ENCODE measurements at places on chromosomes 5 and 9. TPM values are rescaled to one million over a fixed set of nuclear protein-coding genes. Genes with fewer than 3 reads are reported as not detected.

- peak overlapping the region; percentile 54 for H3K27ac ChIP-seq
- H3K36me3 ChIP-seq = no peaks in the 10 kb centered on the region
- H3K27me3 ChIP-seq = no peaks in the 10 kb centered on the region
- H3K4me3 ChIP-seq = no peak overlapping the region
Measured at GRCh38 chr9:82129708-82130107, 141.1 kb downstream of the SPATA31D1 start.

DNA sequence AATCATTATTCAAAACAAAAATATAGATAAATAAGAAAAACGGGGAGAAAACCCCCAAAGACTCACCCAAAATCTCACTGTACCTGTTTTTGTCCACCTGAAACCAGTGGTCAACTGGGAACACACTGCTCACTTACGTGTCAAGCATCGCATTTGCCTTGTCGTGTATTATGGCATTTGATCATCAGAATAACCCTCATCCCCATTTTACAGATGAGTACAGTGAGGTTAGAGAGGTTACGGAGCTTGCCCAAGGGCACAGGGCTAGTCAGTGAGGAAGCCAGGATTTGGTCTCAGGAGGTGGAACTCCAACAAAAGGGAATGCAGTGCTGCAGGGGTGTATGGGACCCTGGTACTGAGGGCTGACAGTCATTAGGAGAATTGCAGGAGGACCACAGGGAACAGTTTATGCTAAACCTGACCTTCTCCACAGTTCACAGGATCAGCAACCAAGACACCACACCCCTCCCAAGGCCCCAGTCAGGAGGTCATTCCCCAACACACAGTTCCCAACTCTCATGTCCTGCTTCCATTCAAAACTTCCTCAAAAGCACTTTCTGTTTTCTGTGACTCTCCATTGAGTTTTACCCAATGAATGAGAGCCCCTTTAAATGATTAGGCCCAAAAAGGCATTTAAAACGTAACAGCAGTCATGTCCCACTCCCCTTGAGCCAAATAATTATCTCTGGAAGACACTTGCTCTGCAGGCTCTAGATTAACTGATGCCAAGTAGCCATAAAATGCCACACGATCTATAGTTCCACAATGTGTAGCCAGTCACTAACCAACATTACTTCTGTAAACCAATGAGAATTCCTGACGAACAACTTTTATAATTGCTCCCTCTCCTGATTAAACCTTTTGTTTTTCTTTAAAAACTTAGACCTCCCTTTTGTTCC, 50.8 kb downstream of the CTSL start:
- no peak overlapping the region for H3K4me3 ChIP-seq
- no peak for DNase-seq
- H3K27me3 ChIP-seq = peaks cover 11% of the 10 kb centered on the region
- H3K4me1 ChIP-seq = no peaks in the 10 kb centered on the region
- no peak overlapping the region for H3K27ac ChIP-seq

- H3K27ac ChIP-seq = no peak overlapping the region
- H3K4me1 ChIP-seq = peaks cover 34% of the 10 kb centered on the region
- no peaks in the 10 kb centered on the region for H3K36me3 ChIP-seq
- H3K4me3 ChIP-seq = no peak overlapping the region
Measured at GRCh38 chr9:113568081-113568435, 104.5 kb downstream of the RGS3 start.

DNA sequence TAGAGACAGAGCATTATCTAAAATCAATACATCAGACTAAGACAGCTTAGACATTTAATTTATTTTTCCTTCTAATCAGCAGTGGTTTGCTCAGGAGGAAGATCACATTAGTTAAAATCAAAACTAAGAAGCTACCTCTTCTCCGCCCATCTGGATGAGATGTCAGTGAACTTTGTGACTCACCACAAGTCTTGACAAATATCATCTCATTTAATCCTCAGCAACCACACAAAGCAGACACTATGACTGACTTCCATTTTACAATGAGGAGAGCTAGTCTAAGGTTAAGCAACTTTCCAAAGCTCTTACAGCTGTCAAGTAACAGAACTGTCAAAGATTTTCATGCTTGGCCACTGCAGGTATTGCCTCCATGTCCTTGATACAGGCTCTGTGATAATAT, 289.5 kb downstream of the DEPDC1B start:
- no peak overlapping the region for H3K4me3 ChIP-seq
- H3K36me3 ChIP-seq = no peaks in the 10 kb centered on the region
- peaks cover 58% of the 10 kb centered on the region for H3K27me3 ChIP-seq
- H3K27ac ChIP-seq = no peak overlapping the region

DNA sequence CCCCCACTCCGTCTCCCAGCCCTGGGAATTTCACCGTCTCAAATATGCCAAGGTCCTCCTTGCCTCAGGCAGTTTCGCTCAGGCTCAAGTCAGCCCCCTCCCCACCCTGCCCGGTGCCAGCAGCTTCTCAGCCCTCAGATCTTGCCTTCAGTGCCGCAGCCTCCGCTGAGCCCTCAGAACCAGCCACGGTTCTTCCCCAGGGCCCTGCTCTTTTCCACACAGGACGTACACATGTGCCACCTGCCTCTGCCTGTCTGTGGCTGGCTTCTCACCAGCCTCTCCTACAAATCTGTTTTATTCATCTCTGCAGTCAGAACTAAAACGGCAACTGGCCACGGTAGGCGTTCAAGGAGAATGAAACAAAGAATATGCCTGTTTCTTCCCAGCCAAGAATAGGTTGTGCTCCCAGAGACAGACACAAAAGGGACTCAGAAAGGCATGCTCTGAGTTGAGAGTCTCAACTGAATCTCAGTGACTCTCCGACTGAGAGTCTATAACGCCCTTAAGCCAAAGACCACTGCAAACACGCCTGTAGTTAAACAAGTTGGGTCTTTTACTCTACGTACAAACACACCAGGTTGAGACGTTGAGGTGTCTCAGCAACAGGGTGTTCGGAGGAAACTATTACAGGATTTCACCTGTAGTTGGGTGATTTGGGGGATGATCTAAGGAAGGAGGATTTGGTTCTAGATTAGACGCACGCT, 10.6 kb upstream of the GRIN1 start:
- DNase-seq = peak; percentile 18
- peaks cover 18% of the 10 kb centered on the region for H3K4me1 ChIP-seq
- peak overlapping the region; percentile 77 for H3K27ac ChIP-seq
- H3K4me3 ChIP-seq = peak overlapping the region; percentile 77
- no peaks in the 10 kb centered on the region for H3K27me3 ChIP-seq

DNA sequence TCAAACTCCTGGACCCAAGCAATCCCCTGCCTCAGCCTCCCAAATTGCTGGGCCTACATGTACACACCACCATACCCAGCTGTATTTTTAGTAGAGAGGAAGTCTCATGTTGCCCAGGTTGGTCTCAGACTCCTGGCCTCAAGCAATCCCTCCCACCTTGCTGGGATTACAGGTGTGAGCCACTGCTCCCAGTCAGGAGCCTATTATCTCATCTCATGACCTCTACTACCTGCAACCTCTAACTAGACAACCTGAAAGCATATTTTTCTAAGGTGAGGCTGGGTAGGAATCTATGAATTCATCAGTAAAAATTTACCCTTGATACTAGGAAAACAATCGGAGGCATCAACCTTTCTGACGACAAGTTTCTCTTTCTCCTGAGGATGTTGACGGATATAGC, 10.0 kb downstream of the FAM13B start:
- H3K4me3 ChIP-seq = no peak overlapping the region
- H3K27ac ChIP-seq = peak overlapping the region; percentile 32
- peaks cover 30% of the 10 kb centered on the region for H3K36me3 ChIP-seq
- peaks cover 33% of the 10 kb centered on the region for H3K4me1 ChIP-seq

GRCh38 chr5:58828258-58828657, 245.4 kb downstream of the RAB3C start:
- no peaks in the 10 kb centered on the region for H3K36me3 ChIP-seq
- DNase-seq = no peak
- no peak overlapping the region for H3K27ac ChIP-seq
- H3K27me3 ChIP-seq = peaks cover 77% of the 10 kb centered on the region

DNA sequence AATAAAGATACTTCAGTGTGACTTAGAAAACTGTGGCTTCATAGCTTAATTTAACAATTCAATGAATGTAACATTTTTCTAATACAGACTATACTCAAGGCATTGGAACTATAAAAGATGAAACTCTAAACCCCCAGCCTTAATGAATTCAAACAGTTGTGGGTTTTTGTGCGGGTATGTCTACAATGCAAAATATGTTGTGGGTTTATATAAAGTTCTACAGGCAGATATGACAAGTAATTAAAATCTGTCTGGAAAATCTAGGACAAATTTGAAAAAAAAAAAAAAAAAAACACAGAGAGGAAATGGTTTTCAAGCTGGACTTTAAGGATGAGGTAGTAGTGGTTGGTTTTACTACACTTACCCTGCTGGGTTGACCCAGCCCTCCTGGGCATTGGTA, 467.5 kb upstream of the TLE4 start:
- H3K4me1 ChIP-seq = no peaks in the 10 kb centered on the region
- no peak overlapping the region for H3K4me3 ChIP-seq
- no peaks in the 10 kb centered on the region for H3K36me3 ChIP-seq
- DNase-seq = no peak

DNA sequence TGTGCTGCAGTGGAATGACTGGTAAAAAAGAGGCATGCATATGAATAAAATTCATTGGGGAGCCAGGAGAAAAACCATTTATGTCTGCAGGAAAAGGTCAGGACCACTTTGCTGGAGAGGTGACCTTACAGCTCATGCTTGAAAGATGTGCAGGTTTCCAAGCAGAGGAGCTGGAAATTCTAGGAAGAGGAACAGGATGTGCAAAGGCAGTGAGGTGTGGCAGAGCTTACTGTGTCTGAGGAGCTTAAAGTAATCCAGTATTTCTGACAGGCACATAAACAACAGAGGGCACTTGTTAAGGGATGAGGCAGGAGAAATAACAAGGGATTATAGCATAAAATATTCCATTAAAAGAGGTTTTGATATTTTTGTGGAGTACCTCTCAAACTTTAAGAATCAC, 203.2 kb downstream of the CD180 start:
- H3K27ac ChIP-seq = no peak overlapping the region
- no peaks in the 10 kb centered on the region for H3K36me3 ChIP-seq
- DNase-seq = no peak
- no peak overlapping the region for H3K4me3 ChIP-seq
- H3K4me1 ChIP-seq = peaks cover 14% of the 10 kb centered on the region

GRCh38 chr9:694092-694402, 147.4 kb upstream of the DMRT1 start:
- peaks cover 33% of the 10 kb centered on the region for H3K36me3 ChIP-seq
- H3K4me1 ChIP-seq = peaks cover 57% of the 10 kb centered on the region
- no peaks in the 10 kb centered on the region for H3K27me3 ChIP-seq
- peak overlapping the region; percentile 75 for H3K27ac ChIP-seq
- DNase-seq = no peak

GRCh38 chr5:113273948-113274347, 160.8 kb downstream of the TSSK1B start:
- no peak for DNase-seq
- no peak overlapping the region for H3K27ac ChIP-seq
- H3K4me1 ChIP-seq = peaks cover 16% of the 10 kb centered on the region
- no peaks in the 10 kb centered on the region for H3K36me3 ChIP-seq

KCNV2 gene
- total RNA-seq = not detected

PCDHA1 gene
- total RNA-seq = 0.07 TPM

DPYSL3 gene
- 8.2 TPM for total RNA-seq

BHMT2 gene
- not detected for total RNA-seq
